ENCODE measurements at places on chromosomes 13 and 19.

DNA sequence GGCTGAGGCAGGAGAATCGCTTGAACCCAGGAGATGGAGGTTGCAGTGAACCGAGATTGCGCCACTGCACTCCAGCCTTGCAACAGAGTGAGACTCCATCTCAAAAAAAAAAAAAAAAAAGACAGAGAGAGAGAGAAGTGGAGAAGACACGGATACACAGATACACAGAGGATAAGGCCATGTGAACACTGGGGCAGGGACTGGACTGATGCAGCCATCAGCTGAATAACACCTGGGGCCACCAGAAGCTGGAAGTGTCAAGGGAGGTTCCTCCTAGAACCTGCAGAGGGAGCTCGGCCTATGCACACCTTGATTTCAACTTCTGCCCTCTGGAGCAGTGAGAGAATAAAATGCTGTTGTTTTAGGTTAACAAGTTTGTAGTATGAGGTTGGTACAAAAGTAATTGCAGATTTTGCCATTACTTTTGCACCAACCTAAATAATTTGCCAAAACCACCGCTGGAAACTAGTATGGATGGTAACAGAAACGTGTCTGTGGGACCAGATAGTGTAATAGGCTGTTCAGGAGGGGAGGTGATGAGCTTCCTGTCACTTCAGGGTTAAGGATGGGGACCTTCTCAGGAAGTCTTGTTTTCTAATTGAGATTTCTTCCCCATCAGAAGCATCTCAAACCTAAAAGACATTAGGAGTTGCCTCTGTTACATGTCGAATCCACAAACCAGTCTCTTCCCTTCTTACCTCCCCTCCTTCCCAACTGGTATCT is 36.4 kb upstream of the IGSF23 start:
- DNase-seq = no peak

DNA sequence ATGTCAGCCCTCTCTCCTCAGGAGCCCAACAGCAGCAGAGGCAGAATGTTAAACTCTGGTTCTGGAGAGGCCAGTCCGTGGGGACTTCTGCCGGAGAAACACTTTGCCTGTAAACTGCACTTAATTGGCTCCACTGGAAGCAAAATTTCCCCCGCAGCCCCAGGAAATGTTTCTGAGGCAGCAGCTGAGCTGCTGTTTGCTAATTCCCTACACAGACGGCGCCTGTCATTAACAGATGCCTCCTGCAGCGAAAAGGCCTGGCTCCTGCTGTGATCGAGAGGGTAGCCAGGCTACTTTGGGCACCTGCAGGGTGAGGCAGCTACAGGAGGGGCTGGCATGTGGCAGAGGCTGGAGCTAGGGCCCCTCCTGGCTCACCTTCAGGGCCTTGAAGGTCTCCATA is 5.2 kb upstream of the TM6SF2 start:
- no peak for DNase-seq

- no peak for DNase-seq
Observed at GRCh38 chr13:37669845-37670244, 71.3 kb upstream of the POSTN start.

- no peak for DNase-seq
Observed at GRCh38 chr19:17718947-17719711, at the start of gene MAP1S. Gene MAP1S (plus strand): TSS chr19:17719480. CDS start chr19:17719503, 23 bp downstream.

- DNase-seq = no peak
Observed at GRCh38 chr19:2457394-2458037, 757 bp upstream of the LMNB2 start.

DNA sequence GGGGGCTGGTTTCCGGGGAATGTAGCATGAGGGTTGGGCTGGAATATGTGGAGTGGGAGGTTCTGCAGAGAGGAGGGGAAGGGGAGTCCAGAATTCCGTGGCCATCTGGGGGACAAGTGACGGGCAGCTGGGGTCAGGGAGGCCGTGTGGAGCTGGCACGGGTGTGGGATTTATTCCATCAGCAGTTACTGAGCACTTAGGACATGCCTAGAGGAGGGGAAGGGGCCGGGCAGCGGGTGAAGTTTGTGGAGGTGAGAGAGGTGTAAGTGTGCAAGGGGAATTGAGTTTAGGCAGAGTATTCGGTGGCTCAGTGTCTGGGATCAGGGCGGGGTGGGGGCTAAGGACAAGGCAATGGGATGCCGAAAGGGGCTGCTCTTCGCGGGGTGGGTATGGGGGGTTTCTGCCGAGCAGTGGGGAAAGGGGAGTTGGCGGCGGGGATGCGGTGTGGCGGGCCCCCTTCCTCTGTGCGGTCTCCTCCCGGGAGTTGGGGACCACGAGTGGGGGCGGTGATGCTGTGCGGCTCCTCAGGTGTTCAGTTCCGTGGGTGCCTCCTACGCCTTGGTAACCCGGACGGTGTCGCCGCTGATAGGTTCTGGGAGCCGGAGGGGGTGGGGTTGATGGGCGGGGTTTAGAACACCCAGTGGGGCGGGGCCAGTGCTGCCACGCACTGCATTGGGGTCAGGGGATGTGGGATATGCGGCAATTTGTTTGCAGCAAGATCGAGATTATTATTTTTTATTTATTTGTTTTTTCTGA is 5.4 kb downstream of the CCDC61 start:
- no peak for DNase-seq

GRCh38 chr19:44697670-44698034 is 1.3 kb upstream of the CEACAM16 start:
- DNase-seq = no peak
